Amniotic stem cell (primary cell): ENCODE measurements at places on chromosomes 4 and X.

- no peak for DNase-seq
Observed at GRCh38 chrX:118156254-118156952, 39.8 kb upstream of the KLHL13 start.

DNA sequence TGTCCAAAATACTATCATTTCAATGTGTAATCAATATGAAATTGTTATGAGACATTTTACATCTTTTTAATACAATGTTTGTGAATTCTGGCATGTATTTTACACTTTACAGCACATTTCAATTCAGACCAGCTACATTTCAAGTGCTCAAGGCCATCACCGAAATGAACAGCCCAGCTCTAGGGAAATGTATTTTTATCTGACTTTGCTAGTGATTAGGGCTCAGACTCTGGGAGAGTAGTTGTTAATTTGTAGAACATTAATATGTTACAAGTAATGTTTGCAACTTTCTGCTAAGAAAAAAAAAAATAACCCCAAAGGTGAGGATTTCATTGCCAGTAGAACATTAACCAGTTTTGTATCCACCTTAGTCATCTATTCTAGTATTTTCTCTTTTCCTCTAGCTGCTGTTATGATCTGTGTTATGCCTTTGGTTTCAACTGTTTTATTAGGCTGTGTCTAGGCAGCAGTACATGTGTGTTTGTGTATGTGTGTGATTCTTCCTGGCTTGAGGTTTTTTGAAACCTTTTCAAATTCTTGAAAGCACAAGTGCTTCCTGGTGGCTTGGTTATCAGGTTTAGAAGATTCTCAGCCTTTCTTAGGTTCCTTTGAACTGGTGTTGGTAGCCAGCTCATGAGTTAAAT lies 125.9 kb downstream of the NSUN7 start:
- DNase-seq, result no peak

GRCh38 chrX:115339441-115340025 lies 50.0 kb downstream of the LUZP4 start:
- no peak for DNase-seq

DNA sequence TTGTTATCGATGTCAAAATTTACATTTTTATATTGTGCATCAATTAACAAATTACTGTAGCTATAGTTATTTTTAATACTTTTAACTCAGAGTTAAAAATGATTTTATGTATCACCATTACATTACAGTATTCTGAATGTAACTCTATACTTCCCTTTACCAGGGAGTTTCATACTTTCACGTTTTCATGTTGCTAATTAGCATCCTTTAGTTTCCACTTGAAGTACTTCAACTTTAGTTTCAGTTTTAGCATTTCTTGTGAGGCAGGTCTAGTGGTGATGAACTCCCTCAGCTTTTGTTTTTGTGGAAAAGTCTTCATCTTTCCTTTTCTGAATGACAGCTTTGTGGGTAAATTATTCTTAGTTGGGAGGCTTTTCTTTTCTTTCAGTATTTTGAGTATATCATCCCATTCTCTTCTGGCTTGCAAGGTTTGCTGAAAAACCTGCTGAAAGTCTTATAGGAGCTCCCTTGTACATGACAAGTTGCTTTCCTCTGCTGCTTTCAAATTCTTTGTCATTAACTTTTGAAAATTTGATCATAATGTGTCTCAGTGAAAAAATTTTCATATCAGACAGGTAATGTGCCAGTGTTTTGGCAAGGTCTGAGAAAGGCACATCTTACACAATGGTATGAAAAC lies 9.8 kb upstream of the CISD2 start:
- DNase-seq, result no peak

DNA sequence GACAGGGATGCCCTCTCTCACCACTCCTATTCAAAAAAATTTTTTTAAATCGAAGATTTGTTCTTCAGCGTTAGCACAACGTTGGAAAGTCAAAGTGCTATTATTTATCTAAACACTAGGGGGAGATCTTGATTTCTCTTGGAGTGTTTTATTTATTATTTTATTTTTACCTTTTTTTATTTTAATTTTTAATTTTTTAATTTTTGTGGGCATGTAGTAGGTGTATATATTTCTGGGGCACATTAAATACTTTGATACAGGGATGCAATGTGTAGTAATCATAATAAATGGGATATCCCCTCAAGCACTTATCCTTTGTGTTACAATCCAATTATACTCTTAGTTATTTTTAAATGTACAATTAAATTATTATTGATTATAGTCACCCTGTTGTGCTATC lies 37.4 kb upstream of the SLC10A4 start:
- DNase-seq, result no peak

DNA sequence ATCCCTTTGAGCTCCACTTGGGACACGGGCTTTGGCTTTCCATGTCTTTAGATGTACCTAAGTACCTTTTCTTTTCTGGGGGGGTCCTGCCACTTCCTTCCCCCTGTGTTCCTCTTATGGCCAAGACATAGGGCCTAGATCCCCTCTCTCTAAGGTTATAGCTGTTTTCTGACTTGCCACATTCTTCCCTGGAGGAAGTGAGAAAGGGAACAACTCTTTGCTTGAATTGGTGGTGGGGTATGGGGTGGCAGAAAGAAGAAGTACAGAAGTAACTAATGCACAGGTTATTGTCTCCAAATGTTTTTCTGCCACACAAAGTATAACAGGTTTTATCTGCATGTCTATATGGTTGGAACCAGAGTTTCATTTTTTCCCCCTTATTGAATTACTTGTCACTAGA lies 29.7 kb upstream of the DIPK2B start:
- DNase-seq, result no peak

GRCh38 chrX:12962041-12962504 lies 12.8 kb upstream of the TMSB4X start:
- no peak for DNase-seq

DNA sequence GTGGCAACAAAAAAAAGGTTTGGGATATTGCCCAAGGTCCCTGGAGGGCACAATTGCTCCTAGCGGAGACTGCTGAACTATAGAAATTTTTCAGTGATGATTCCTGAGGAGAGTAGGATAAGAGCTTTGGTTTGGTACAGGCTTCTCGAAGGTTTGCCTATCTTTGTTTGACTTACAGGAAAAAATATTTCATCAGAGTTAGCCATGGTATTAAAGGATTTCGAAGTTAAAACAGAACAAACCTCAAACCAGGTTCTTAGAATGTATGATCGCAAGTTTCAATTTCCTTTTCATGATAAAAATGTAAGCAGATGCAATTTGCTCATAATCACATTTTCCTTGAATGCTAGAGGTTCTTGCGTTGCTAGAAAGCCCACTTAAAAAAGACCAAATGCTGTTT lies 1.7 kb downstream of the EGFL6 start:
- no peak for DNase-seq

GRCh38 chrX:28998609-28999135 lies 411.4 kb downstream of the IL1RAPL1 start:
- no peak for DNase-seq

GRCh38 chrX:133090236-133090809 lies 6.6 kb downstream of the USP26 start:
- no peak for DNase-seq

GRCh38 chr4:16461362-16461761 lies 235.1 kb upstream of the TAPT1 start:
- no peak for DNase-seq

- DNase-seq, result no peak
Observed at GRCh38 chr4:27101126-27101525, 240.5 kb downstream of the STIM2 start.
